ENCODE measurements at places on chromosomes 4 and X.

- DNase-seq: no peak
These were observed 989 bp upstream of the PCDH10 start for GRCh38 chr4:133147921-133148689.

- DNase-seq: no peak
These were observed 182.2 kb upstream of the KIT start for GRCh38 chr4:54475546-54475945.

DNA sequence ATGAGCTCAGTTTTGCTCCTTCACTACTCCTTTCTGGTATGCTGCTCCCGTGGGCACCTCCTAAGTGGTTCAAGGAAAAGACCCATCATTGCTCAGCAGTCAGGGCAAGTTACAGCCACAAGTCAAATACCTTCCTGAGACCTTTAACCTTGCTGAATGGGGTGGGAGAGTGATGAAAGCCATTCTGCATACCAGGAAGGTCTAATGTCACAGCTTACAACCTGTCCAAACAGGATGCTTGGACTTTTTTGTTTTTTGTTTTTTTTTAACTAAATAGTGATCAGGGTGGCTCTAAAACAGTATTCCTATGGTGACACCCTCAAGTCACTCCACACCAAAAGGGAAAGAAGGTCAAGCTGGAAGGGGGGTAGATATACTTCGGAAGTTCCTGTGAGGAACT lies 93.1 kb downstream of the GPC3 start:
- DNase-seq: no peak

- no peak for DNase-seq
These were observed 254.6 kb upstream of the KCNIP4 start for GRCh38 chr4:22202975-22203710.

All from stimulated activated CD4-positive, alpha-beta T cell treated with anti-CD3 and anti-CD28 coated beads, Interleukin-12 subunit alpha, Interleukin-12 subunit beta, amount 100 ng/mL, for 4 hours (primary cell).